Peyer's patch (tissue), 4 donors: ENCODE measurements at places on chromosomes 2 and 18. TPM values are rescaled to one million over a fixed set of nuclear protein-coding genes. Genes with fewer than 3 reads are reported as not detected.
A peak's percentile ranks its signal among the peaks of the same experiment; 100 is the strongest.

DNA sequence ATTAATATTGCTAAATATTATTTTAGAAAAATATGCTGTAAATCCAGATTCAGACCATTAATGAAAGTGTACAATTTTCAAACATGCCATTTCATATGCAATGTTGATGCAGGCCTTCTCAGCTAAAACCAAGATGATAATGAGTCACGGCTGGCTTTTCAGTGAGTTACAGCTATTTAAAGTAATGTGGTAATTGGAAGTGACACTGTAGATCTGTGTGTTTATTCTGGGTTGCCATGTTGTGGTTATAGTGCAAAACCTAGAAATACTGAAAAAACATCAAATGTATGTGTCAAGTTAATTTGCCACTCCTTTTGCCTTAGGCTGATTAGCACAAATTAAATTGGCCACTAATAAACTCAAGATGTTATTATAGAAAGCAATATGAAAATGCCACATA lies 506.6 kb downstream of the ERBB4 start:
- DNase-seq, result no peak

DNA sequence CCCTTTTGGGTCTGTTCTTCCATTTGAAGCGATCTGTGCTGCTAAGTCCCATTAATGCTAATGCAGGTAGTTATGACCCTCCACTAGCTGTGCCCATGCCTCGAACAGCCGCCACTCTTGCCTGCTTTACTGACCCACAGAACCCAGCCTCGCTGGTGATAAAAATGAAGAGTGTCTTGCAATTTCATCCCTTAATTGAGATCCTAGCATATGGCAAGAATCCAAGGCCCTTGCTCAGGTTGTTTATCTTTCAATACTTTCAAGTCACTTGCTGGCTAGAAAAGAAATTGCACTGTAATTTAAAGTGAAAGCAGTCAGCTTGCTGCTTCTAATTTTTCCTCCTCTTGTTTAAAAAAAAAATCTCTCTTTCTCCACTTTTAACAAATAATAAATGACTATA lies 73.6 kb downstream of the ZNF521 start:
- DNase-seq, result no peak

DNA sequence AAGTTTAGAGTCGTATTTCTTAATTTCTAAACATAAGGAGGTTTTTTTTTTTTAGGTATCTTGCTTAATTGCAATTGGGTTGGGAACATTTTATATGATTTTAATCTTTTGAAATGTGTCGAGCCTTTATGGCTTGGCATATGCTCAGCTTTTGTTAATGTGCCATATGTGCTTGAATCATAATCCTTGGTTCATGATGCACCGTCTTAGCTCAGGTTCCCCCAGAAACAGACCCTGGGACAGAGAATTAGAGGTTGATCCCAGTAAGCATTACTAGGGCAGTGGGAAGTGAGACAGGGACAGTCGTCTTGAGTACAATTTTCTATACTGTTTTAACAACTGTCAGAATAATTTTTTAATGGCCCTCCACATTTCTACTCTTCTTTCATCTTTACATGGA lies 9.3 kb downstream of the CHCHD5 start:
- DNase-seq, result no peak

GRCh38 chr2:201257956-201258665 lies 2.2 kb upstream of the CASP8 start:
- DNase-seq, result peak; percentile 81

DNA sequence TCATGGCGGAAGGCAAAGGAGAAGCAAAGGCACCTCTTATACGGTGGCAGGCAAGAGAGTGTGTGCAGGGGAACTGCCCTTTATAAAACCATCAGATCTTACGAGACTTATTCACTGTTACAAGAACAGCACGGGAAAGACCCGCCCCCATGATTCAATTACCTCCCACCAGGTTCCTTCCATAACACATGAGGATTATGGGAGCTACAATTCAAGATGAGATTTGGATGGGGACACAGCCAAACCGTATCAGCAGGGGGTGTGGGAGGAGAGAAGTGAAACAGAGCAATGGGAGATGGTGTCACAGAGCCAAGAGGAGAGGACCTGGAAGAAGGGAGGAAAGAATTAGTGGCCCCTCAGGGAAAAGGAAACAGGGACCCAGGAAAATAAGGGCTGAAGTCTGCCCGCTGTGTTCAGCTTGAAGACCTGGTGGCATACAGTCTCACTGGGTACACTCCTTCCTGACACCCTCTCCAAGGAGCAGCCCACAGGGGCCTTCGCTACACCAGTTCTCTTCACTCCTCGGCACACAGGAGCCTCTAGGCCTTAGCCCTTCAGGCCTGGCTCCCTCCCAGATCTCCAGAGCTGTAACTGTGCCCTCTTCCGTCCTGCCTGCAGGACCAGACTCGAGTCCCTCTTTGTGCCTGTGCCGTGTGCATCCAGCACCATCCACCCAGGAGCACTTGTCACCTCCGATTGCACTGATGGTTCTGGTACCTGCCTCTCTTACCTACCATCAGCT lies 262.1 kb downstream of the EIPR1 start:
- DNase-seq, result no peak

DNA sequence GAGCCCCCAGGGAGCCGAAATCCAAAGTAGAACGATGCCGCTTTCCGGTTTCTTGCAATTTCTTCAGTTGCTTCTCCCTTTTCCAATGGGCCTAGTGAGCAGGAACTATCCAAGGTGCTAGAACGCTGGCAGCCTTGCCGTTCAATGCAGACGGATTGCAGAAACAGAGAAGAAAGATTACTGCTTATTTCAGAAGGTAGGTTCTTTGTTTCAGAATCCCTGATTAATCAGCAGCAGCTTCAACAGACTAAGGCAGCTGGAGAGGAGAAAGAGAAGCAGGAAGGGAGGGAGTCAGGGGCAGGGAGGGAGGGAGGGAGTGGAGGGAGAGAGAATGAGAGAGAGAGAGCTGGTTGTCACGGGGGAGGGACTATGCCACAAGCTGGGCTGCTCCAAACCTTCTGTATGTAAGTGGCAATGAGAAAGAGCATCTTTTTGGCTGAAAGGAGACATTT lies 576 bp downstream of the NYAP2 start:
- no peak for DNase-seq

DNA sequence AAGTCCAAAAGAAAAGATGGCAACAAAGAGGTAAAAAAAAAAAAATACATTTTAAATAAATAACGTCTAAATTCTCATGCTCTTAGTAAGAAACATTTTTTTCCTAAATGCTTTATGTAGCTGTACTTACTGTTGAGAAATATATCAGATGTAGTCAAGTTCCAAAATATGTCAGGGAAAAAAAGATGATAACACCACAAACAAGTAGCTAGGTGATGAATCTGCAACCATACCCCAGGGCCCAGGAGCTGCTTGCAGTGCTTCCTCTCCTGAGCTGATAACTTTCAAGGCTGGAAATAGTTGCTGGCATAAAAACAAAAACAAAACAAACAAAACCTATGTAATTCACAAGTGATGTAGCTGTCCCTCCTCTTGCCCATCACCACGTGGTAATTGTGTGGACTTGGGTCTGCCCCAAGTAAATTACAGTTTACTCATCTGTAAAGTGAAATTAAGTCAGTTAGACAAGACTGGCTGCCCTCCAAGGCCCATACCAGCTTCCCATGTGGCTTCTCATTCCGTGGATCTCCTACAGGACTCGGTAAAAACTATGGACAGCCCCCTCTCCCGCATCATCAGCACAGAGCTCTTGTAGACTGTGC lies 82.6 kb downstream of the SP100 start:
- DNase-seq, result no peak

DNA sequence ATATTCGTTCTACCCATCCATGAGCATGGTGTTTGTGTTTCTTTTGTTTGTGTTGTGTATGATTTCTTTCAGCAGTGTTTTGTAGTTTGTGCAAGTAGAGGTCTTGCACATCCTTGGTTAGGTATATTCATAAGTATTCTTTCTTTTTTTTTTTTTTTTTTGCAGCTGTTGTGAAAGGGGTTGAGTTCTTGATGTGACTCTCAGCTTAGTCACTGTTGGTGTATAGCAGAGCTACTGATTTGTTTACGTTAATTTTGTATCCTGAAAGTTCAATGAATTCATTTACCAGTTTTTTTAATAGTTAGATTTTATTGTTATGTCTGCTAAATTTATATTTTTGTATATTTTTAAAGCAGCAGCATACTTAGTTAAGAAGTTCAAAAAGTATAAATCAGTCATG lies 834.4 kb upstream of the NRXN1 start:
- no peak for DNase-seq

DNA sequence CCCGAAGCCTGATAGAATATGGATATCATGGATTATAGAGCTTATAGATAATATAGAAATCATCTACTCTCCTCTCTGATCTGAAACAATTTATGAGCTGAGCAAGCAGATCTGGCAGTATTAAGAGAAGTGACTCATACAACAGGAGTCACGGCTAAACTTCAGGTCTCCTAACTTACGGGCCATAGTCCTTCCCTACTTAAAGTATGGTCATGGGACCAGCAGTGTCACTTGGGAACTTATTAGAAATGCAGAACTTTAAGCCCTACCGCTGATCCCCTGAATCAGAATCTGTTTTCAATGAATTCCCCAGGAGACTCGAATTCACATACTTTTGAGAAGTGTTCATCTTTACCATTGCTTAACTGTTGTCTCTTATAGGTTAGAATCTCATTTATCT lies 195.7 kb upstream of the FANCL start:
- no peak for DNase-seq

- DNase-seq, result no peak
These were observed 5.8 kb upstream of the SCN1A start for GRCh38 chr2:166133653-166134052.

DNA sequence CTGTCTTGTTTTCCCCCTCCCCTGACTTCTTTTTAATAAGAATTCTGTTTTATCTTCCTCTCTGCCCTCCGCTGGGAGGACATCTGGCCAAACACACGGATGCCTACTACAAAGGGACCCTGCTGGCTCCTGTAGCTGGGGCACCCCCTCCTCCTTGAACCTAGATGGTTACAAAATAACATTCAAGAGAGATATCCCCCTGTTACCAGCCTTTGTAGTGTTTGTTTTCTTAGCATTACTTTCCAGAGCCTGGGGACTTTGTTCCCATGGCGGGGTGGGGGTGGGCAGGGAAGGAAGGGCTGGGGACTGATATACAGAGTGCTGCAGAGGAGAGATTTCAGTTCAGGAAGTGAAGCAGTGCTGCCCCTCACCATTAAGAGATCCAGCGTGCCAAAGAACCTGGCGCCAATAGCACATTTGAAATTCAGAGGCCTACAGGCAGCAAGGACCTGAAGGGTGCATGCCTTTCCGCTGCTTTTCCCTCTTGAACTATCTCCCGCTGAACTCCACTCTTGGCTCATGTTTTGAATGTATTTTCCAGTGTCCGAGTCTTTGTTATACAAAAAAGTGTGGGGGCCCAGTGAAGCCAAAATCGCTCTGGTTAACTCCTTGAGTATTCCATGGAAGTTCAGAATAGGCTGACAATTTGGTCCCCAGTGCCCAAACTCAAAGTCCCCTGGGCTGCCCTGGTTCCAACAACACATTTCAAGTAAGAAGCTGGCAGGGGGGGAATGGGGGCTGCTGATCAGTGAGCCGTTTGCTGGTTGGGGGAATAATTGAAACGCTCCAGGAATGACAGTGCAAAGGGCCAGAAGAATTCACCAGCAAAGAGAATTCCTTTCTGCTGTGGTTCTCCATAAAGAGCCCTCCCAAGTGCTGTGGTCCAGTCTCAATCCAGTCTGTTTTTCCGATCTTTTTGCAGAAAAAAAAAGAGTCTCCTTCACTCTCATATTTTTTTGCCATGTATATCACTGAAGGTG lies 94.8 kb upstream of the THOC1 start:
- no peak for DNase-seq

DNA sequence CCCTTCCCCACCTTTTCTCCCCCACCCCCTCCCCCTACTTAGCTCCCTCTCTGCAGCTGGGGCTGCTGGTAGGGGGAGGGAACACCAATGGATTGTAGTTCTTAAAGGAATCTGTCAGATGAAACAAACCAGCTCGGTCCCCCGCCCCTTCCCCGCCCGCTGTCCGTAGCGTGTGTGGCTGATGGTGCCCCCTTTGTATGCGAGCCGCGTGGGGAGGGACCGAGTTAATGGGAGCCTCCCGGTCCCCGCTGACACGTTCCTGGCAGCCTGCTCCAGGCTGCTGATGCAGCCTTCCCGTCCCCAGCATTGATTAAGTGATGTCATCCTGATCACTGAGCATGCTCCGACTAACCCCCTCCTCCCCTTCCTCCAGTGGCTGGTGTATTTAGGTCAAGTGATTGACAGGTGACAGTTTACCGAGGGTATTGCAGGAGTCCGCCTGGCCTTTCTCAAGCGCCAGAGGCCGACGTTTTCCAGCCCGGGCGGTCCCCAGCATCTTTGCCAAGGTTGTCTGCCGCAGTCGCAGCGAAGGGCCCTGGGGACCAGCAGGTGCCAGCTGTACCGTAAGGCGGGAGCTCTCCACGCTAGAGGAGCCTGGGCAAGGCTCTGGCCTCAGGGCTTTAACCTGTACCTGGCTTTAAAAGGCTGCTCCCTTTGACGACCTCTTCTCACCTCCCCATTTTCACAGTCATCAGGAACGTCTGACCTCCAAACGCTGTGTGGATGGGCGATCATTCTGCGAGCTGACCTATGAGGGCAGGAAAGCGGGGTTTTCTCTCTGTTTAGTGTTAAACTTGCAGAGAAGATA lies 1.8 kb downstream of the KIF5C start:
- peak; percentile 71 for DNase-seq

- no peak for DNase-seq
These were observed 46.5 kb downstream of the TMEFF2 start for GRCh38 chr2:192148241-192148619.

GRCh38 chr2:178819992-178820391 lies 12.8 kb upstream of the TTN start:
- no peak for DNase-seq

DNA sequence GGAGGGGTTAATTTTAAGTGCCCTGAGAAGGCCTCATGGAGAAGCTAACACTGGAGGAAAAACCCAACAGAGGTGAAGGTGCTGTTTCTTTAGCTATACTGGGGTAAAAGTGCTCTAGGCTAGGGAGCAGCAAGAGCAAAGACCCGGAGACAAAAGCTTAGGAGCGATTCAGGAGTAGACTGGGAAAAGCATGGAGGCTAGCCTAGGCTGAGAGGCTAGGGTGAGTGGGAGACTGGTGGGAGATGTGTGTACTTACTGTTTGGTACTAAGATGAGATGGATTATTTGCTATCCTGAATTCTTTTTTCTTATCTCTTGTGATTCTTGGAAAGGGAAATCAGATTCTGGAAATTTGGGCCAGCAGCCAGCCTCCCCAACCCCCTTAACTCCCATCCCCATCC lies 2.0 kb downstream of the GIGYF2 start:
- no peak for DNase-seq

GRCh38 chr2:38228753-38229152 lies 148.3 kb downstream of the ATL2 start:
- no peak for DNase-seq

The SLC4A5 gene
- 7.1 TPM for total RNA-seq

The GPAT2 gene
- 1.7 TPM for total RNA-seq

The RPL37A gene
- total RNA-seq, result 366 TPM

The DNAH7 gene
- 1.3 TPM for total RNA-seq

The DNER gene
- total RNA-seq, result not detected

The ANKRD44 gene
- 215 TPM for total RNA-seq

The KIAA2012 gene
- not detected for total RNA-seq
